Right renal pelvis (tissue), 4 donors: ENCODE measurements at places on chromosomes 16 and 17. TPM values are rescaled to one million over a fixed set of nuclear protein-coding genes. Genes with fewer than 3 reads are reported as not detected.

GRCh38 chr17:42266918-42267766 is 9.0 kb downstream of the STAT5B start:
- no peak for DNase-seq

G6PC1 gene
- 7.6 TPM for polyA plus RNA-seq

TMEM204 gene
- polyA plus RNA-seq = 28.5 TPM

DNA sequence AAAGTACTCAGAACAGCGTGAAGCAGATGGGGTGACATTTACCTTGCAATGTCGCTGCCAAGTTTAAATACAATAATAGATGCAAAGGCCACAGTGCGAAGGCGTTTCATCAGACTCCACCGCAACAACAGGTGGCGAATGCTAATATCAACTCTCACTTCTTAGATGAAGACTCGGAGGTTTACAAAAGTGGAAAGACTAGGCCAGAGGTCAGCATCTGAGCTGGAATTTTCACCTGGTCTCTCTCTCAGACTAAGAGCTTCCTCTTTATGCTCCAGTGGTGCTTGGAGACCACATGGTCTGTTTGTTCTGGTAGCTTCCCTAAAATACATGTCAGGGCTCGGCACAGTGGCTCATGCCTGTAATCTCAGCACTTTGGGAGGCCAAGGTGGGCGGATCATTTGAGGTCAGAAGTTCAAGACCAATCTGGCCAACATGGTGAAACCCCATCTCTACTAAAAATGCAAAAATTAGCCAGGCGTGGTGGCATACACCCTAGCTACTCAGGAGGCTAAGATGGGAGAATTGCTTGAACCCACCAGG is 169.1 kb downstream of the XYLT1 start:
- DNase-seq = no peak

DNA sequence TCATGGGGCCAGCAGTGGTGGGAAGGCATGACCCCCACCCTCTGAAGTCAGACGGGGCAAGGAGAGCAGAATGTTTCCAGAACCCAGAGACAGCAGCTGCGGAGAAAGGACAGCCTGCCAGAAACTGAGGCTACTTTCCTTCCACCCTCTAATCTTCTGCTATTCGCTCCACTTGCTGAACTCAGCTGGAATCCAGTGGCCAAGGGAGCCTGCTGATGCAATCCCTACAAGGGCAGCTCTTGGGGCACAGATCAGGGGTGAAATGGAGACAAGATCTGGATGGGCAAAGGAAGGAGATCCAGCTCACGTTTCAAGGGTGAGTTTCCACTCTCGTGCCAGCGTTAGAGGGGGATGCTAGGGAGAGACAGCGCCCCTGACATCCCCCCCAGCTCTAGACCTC is 479.1 kb downstream of the SLC39A11 start:
- no peak for DNase-seq

DNA sequence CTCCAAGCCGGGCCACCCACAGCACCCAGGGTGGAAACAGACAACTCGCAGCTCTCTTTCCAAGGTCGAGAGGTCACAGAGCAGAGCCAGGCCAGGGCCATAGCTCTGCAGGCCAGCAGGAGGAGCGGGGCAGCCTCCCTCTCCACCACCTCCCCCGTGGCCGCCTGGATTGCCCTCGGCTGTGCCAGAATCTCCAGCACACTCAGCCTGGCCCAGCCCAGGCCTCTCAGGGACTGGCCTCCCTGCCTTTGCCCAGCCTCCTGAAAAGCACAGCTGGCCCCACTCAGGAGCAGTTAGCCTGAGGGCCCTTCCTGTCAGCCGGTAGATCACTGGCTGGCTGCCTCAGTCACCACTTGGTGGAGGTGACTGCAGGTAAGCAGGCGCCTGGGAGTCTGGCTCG is 85.8 kb upstream of the SEC14L1 start:
- no peak for DNase-seq

DNA sequence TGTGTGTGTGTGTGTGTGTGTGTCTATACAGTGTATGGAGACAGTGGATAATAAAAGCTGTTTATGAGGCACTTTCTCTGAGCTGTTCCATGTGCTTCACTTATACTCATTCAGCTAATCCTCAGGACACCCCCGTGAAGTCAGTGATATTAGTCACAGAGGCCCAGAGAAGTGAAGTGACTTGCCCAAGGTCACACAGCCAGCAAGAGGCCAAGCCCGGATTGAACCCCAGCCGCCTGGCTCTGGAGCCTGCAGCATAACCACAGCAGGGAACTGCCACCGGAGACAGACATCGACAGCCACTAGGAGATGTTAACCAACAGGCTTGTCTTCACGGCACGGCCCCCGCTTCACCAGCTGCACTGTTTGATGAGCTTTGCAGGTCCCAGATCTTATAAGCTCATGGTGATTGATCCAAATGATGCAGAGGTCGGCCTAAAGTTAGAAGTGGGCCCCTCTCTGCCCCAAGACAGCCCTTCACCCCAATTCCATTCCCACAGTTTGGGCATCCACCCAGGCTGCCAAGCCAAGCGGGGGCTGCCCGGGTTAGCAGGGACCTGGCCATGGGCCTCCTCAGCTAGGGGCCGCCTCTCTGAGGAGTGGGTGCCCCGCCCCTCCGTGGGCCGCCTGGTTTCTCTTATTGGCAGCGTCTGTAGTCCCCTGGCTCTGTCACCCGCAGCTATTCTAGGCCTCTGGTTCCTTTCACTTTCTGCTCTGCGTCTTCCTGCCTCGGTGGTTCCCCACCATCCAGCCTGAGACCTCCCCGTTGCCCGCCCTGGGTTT is 30.9 kb downstream of the SOCS1 start:
- DNase-seq = no peak

DNA sequence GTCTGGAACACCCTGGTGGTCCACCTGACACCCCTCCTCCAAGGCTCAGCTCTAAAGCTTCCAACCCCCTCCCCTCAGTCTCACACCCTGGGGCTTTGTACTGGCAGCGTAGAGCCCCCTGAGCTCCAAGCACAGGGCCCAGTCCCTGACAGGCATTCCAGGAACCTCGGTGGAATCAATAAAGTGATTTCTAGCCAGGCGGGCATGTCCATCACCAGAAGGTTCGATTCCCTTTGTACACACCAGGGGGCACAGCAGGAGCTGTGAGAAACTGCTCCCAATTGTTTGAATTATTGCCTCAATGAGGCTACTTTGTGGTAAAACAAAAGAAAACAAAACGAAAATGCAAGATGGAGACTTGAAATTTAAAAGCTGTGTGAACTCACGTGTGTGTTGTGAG is 51.8 kb downstream of the SMPD3 start:
- no peak for DNase-seq

DNA sequence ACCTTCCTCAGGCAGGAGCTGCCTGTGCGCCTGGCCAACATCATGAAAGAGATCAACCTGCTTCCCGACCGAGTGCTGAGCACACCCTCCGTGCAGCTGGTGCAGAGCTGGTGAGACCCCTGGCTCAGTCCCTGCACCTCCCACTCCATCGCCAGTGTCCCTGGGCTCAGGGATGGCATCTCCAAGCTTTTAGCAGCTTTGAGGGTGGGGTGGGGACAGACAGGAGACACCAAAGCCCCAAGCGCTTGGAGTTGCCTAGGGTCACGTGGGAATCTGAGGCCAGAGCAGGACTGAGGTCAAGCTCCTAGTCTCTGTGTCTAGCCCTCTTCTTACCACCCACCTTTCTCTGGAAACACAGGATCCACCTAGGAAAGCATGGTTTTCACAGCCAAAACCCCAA is 2.3 kb downstream of the PDK2 start:
- no peak for DNase-seq
